Activated T-helper 1 cell treated with anti-CD3 and anti-CD28 coated beads, Interleukin-2, amount 50 U/mL, for 16 hours (primary cell): ENCODE measurements at places on chromosomes 16 and 17.

GRCh38 chr17:44356241-44356640 lies 7.4 kb downstream of the FAM171A2 start:
- DNase-seq = no peak

- DNase-seq = no peak
Measured at GRCh38 chr17:82089723-82090548, 8.1 kb downstream of the FASN start.

- DNase-seq = no peak
Measured at GRCh38 chr17:35808240-35808961, 883 bp upstream of the TAF15 start.

- DNase-seq = no peak
Measured at GRCh38 chr17:81328978-81329926, 34.1 kb upstream of the SLC38A10 start.

- DNase-seq = no peak
Measured at GRCh38 chr17:37174205-37174604, 201.6 kb upstream of the C17orf78 start.

- no peak for DNase-seq
Measured at GRCh38 chr17:42199416-42200011, 5.2 kb upstream of the GHDC start.

GRCh38 chr16:34078691-34079090 lies 619.3 kb downstream of the TP53TG3F start:
- DNase-seq = no peak

DNA sequence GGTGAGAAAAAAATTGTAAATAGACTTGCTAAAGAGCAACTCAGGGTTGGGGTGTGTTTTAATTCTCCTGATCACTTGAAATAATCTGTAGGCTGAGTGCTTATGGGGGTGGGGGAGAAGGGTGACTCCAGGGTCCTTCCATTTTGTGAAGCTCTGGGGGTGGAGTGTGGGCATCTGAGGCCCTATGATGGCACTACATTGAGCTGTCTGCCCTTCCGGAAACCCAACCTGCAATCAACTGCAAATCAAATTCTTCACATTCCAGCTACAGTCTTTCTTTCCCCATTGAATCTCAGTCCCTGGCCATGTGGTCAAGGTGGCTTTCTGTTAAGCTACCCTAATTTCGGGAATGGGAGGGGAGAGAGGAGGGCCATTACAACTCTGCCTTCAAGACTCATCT lies 6.0 kb upstream of the CDC6 start:
- DNase-seq = no peak

DNA sequence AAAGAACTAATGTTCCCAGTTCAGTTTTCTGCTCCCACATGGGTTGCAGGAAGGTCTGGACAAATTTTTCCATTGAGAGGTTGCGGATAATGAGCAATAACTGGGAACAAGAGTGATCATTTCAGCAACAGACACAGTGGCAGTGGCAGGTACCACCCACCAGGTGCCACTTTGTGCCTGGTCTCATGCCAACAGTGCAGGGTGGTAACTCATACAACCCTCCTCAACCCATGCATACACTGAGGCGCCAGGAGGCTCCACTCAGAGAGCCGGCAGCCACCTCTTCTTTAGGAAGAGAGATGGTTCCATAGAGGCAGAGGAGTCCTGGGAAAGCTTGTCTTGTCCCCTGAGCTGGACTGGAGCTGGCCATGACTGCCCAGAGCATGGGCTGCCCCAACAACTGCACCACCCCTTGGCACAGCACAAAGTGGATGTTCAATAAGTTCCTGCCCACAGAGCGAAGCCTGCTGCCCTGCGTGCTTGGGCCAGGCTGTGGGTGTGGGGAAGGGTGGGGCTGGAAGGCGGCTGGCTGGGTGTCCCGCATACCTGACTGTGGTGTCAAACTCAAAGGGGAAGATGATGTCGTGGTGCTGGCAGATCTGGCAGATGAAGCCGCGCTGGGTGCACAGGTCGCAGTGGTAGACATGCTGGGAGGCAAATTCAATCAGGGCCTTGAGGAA lies 6.4 kb upstream of the ARHGAP27 start:
- DNase-seq = no peak

DNA sequence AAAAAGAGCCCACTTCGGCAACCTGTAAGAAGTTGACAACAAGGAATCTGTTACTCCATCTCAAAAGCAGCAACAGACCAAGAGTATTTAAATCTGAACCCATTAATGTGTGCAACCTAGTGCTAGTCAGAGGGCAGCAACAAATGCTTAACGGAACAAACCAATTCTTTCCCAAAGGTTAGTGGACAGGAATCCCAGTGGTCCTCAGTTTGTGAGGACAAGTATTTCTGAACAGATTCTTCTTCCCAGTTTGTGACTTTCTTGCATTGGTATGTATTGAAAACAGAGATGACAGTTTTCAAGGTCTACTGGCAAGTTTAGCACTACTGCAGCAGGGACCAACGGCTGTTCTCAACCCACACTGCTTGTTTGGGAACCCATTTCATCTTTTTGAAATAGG lies 2.9 kb downstream of the RPL26 start:
- no peak for DNase-seq

DNA sequence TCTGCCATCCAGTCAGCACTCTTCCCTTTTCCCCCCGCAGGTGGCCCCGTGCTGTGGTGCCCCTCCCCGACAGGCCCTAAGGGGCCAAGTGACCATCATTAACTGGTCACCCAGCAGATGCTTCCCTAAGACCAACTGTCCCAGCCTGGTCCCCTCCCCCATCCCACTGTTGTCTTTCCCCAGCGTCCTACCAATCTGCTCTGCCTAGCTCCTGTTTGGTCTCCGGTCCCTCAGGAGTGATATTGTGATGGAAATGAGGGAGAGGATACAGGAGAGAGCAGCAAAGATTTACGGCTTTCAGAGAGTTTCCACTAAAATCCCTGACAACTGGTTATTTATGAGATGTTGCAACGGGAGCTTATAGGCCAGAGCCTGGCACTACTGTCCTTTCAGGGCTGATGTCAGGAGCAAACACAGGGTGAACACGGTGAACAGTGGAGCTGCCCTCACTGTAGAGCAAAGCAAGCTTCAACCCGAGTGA lies 1.4 kb upstream of the TTLL6 start:
- no peak for DNase-seq

DNA sequence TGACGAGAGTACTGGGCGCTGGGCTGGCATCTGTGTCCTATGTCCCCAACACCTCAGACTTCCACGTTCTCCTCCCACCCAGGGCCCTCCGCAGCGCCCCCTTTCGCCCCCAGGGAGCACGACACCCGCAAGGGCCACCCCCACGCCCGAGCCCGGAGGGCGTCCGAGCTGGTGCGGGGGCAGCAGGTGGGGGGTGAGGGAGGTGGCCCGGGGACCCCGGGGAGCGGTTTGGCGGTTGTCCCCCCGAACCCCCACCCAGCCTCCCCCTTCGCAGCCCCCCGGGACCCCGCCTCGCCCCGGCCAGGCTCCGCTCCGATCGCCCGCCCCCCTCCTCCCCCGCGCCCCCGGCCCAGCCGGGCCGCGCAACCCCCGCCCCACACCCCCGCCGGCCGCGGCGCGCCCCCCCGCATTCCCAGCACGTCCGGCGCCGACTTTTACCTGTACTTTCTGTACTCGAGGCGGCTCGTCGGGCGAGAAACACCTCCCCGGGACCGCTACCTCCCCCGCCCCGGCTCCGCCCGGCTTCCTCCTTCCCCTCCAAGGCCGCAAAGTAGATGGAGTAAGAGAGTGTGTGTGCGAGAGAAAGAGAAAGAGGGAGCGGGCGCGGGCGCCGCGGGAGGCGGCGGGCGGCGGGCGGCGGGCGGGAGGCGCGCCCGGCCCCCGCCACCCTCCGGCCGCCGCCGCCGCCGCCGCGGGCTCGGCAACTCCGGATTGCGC lies 901 bp downstream of the CDYL2 start:
- peak; percentile 33 for DNase-seq

GRCh38 chr17:43909537-43910231 lies 2.3 kb upstream of the MPP2 start:
- DNase-seq = no peak

DNA sequence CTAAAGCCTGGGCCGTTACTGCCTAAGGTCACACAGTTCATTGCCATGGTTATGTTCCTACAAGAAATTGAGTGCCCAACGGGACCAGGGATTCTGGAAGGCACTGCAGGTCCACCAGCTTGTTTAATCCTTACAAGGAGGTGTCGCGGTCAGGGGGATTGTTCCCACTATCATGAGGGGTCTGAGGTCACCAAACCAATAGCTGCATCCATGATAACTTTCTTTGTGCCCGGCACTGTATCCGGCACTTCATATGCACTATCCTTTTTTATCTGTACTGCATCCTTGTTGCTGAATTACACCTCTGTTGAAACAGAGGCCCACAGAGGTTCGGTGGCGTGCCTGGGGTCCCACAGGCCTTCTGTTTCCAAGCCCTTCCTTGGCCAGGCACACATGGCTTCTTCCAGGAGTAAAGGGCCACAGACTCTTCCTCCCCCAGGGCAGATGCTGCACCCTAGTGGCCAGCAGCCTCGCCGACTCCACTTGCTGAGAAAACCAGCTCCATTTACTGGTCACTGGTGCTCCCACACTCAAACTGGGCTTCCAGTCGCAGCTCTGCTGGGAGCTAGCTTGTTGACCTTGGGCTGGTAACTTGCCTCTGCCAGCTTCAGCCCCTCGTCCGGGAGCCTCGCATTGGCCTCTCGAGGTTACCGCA lies 82.0 kb upstream of the PLCG2 start:
- DNase-seq = peak; percentile 20

DNA sequence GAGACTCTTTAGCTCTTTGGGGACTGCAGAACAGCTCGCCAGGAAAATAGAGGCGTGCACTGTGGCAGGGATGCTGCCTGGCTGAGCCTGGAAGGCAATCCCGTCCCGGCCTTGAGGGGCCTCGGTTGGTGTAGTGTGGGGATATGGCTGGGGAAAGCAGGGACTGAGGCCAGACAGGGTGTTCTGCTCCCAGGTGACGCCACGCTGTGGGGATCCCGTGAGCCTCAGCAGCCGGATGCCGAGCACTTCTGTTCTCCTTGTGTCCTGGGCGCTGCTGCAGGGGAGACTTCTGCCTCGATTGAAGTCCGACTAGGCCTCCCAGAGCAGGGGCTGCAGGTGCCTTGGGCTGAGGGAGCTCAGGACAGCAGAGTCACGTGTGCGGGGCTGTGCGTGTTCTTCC lies 72.6 kb downstream of the BANP start:
- DNase-seq = no peak

DNA sequence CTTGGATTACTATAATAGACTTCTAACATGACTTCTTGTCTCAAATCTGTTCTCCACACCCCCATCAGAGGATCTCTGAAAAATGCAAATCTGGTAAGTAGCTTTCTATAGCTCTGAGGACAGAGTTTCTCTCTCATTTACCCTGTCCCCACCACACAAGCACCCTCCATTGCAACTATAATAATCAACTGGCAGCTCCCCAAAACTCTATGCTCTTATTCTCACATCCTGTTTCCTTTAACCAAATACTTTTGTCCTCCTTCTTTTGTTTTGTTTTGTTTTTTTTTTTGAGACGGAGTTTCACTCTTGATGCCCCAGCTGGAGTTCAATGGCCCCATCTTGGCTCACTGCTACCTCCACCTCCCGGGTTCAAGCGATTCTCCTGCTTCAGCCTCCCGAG lies 73.4 kb downstream of the HELZ start:
- DNase-seq = no peak
